ENCODE measurements at places on chromosomes 16 and 17.

- no peak for DNase-seq
Observed at GRCh38 chr16:20768121-20768520, 4.3 kb downstream of the ACSM3 start.

- peak; percentile 67 for DNase-seq
Observed at GRCh38 chr17:31738996-31739699, 119.9 kb downstream of the COPRS start.

GRCh38 chr16:19666477-19666876, 51.5 kb downstream of the KNOP1 start:
- no peak for DNase-seq

DNA sequence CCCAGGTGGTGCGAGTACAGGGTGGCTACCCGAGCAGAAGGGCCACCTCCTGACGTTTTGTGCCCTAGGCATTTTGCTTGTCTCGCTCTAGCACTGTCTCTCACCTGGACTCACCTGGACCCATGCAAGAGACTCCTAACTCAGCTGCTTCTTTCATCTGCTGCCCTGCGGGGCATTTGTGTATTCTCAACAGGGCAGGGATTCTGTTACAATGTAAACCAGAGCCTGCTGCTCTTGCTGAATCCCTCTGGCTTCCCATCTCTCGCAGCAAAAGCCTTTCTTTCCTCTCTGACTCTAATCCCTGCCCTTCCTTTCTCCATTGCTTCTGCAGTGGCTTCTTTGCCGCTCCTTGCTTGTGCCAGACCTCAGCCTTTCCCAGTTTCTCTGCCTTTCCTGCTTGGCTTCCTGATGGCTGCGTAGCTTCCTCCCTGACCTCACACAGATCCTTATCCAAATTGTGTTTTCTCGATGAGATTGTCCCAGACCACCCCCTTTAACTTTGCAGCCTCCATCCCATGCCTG, 10.2 kb downstream of the ARSG start:
- no peak for DNase-seq

DNA sequence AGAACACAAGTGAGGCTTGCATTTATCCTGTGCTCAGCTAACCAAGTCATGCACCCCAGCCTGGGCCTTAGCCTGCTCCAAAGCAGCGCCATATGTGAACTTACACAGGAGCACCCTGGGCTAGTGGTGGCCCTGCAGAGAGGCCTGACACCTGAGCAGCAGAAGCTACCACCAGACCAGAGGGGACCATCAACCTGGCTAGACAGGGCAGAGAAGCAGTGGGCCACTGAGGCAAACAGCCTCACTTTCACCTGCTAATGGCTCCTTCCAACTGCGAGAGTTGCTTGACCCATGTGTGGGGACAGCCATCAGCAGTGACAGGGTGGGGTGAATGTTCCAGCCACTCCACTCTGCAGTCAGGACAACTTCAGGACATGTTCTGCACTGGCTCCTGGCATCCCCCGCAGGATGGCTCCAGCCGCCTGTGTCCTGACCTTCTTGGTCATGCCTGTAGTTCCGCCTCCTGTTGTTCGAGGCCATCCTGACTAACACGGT, 2.9 kb upstream of the C16orf95 start:
- no peak for DNase-seq

DNA sequence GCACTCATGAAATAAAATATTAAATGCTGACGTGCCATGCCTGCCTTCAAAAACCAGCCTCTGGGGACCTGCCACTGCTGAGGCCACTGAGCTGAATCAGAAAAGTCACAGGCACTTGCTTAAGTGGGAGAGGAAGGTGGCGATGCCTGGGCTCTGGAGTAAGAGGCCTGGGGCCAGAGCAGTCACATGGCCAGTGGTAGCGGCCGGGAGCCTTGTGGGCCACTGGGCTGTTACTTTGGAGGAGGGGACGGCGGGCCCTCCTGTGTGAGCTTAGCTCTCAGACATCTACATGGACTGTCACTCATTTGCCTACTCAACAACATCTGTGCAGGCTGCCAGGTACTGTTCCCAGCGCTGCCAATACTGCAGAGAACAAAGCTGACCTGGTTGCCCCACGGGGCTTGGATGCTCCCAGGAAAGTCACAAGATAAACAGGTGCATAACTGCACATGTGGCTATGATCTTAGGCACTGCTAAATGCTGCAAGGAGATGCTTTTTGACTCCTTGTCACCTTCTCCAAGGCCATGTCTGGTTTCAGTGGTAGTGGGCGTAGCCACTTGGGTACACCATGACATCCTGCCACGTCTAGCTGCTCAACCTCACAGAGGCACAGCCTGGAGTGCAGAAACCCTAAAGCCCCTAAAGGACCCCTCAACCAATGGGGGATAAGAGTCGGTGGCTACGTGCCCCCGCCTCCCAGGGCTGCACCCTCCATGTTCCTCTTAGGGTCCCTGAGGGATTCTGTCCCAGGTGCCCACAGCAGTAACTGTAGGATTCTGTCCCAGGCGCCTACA, 11.6 kb downstream of the COTL1 start:
- no peak for DNase-seq

DNA sequence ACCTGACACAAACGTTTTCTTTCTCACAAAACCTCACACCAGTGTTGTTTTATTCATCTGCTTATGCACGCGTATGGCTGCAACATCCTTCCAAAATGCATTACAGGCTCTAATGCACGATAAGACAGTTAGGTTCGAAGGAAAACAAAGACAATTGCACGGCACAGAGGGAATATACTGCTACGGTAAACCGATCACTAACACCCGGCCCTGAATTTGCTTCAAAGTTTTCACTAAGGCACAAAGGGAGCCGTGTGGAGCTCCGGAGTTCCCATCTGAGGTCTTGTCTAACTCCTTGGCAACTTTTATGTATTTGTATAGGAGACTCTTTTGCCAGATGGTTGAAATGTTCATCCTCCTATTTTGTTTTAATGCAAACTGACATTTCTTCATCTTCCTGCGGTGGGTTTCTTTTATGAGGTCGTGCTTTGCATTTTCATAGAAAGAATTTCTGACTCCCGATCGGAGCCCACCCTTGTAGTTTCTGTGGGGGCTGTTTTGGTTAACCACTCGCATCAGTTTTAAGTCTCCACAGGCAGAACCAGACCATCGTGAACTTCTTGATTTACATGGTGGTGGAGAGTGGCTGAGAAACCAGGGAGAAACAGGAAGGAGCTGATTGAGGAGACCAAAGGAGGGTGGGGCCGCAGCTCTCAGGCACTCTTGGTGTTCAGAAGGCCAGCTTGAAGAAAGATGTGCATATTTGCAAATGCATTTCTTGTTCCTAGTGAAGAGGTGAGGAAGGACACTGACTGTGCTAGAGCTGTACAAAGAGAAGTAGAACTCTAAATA, 516.8 kb downstream of the MAF start:
- no peak for DNase-seq

DNA sequence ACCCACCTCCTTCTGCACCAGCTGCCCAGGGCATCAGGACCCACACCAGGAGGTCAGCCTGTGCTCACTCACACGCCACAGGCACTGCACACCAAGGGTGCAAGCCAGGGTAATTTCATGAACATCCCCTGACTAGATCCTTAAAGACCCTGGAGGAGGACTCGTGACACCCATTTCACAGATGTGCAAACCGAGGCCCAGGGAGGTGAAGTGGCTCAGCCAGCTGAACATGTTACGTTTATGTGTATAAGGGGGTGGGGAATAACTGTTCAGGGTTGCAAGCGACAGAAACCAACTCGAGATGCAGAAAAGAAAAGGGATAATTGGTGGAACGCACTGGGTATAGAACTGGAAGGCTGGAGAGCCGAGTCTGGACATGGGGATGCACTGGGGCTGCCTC, 138.1 kb upstream of the FOXF1 start:
- DNase-seq, result no peak

- no peak for DNase-seq
Observed at GRCh38 chr17:43813386-43813785, 19.6 kb downstream of the MPP3 start.

GRCh38 chr16:49520492-49521038, 147.0 kb downstream of the C16orf78 start:
- DNase-seq, result no peak

DNA sequence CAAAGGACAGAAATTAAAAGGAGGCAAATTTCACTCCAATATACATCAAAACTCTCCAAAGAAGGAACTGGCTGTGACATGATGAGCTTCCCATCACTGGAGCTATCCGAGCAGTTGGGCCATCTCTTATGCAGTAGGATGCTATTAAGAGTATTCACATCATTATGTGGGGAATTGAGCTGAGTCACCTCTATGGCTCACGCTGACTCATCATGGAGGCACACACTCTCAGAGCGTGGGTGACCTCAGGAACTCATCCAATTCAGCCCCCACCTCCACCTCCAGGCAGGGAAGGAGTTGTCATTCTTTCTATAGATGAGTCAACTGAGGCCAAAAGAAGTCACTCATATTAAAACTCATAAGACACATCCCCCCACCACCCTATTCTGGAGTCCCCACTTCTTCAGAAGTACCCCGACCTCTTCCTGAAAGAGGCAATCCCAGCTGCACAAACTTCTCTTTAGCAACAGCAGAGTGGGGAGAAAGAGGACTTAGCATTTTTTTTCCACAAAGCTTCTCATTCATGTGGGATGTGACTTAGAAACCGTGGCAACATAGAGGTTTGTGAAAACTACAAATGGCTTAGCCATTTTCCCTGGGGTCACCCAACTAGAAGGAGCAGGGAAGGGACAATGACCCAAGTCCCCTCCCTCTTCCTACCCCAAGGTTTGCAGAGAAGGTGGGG, 32.5 kb downstream of the ABCC12 start:
- peak; percentile 94 for DNase-seq

DNA sequence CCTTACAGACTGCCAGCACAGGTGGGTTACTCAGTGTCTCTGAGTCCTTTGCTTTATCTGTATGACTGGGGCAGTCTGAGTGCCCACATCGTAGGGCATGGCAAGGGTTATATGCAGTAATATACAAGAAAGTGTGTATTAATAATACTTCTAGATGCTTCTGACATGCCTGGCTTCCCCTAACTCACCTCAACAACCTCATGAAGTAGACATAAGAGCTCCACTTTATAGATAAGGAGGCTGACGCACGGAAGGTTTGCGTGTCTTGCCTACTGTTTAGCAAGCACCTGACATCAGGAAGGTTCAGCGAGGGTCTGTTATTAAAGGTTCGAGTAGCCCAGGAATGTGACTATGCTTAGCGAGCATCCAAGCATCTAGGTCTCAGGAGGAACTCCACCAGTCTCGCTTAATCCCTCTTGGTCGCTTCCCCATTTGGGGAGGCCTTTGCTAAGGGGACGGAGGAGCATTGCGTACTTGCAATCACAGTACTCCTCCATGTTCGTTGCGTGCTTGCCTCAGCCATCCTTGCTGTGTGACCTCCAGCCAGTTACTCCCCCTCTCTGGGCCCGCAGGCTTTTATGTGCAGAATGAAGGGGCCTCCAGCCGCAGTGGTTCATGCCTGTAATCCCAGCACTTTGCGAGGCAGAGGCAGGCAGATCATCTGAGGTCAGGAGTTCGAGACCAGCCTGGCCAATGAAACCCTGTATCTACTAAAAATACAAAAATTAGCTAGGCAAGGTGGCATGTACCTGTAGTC, 1.6 kb downstream of the KCNG4 start:
- DNase-seq, result no peak

- DNase-seq, result peak; percentile 87
Observed at GRCh38 chr17:77287432-77288068, 146.8 kb downstream of the SEC14L1 start.

DNA sequence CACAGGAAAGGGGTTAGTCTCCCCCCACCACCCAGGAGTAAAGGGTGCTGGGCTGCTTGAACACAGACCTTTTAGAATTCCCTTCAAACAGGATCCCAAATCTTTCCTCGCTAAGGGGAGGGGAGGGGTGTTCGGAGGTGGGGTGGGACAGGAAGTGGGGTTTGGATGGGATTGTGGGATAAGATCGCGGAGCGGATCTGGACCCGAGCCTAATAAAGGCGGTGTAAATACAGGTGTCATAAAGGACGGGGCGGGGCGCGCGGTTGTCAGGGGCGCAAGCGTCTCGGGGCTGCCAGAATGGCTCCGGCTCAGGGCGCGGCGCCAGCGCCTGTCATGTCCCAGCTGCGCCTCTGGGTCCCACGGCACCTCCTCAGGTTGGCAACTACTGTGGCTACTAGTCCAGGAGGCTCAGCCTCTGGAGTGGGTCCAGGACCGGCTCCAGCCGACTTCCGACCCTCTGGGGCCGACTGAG, 59.8 kb upstream of the FBXO47 start:
- DNase-seq, result peak; percentile 67

- peak; percentile 91 for DNase-seq
Observed at GRCh38 chr17:491086-492021, 138.7 kb upstream of the RPH3AL start.

DNA sequence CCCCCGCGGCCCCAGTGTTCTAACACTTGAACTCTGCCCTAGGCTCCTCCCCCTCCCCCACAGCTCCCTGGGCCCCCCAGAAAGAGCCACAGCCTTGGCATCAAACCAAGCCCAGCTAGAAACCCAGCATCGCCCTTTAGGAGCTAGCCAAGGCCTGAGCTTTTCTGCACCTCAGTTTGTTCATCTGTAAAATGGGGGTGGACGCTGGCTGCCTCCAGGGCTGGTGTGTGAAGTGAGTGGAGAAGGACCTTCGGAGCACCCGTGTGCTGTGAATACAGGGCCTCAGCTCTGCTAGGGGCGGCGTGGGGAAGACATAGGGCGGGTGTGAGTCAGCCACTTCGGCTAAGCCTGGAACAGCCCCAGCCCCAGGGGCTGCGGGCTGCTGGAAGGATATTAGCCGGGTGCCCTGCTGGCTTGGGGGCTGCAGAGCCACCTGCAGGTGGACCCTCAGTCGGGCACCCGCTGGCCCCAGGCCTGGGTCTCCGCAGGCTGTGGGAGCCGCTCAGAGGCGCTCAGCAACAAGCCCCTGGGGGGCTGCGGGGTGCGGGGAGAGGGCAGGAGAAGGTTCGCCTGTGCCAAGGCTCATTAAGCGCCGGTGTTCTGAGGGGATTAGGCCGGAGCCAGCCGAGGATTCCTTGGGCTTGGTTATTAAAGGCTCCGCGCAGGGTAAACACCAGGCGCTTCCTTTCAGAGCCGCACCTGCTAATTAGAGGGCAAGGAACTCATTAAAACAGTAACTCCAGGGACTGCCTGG, 217.0 kb upstream of the CIBAR2 start:
- no peak for DNase-seq

- peak; percentile 41 for DNase-seq
Observed at GRCh38 chr17:43410557-43411368, 12.0 kb downstream of the ARL4D start.

GRCh38 chr17:50396261-50397110, 837 bp downstream of the LRRC59 start:
- DNase-seq, result peak; percentile 77

DNA sequence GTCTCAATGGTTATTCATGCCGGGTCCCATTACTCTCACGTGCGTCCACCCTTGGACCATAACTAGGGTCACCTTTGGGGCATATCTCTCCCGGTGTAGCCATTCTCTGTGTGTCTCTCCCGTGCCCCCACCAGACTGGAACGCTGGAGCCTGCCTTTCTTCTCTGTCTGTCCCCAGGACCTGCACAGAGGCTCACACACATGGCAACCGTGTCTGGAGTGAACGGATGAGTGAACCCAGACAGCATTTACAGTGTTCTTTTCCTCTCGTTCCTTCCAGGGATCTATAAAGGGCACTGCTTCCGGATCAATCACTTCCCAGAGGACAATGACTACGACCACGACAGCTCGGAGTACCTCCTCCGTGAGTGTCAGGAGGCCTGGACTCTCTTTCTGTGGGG, 26.4 kb upstream of the CACNG1 start:
- DNase-seq, result no peak

- no peak for DNase-seq
Observed at GRCh38 chr17:78748048-78748729, 33.9 kb downstream of the CYTH1 start.

All from GM03348 (cell line).